ENCODE measurements at places on chromosomes 1 and 21.

DNA sequence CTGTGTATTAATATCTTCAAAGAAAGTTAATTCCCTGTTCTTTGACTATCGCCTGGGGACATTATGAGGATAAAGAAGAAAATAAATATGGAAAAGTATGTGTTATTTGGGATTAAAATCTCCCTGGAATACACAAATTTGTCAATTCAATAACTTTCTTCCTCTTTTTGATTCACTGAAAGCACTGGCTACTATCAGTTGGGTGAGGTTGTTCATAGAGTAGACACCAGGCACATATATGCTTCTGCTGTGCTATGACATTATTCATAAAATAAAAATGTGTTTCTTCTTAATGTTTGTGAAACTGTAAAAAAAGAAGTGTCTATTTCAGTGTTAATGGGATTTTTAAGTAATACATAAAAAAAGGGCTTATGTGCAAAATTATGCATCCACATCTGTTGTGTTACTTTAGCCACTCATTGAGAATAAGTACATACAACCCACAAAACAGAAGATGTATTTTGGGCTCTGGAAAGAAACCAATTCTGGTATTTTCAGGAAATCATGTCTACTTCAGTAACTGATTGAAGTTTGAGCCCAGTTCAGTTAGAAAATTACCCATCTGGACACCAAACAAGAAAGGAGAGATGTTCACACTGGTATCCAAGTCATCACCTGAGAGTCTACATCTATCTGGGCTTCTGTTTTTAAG is 169.4 kb downstream of the GABPA start:
- no peak for DNase-seq

GRCh38 chr21:33864150-33864549 is 51.5 kb downstream of the ATP5PO start:
- no peak for DNase-seq

DNA sequence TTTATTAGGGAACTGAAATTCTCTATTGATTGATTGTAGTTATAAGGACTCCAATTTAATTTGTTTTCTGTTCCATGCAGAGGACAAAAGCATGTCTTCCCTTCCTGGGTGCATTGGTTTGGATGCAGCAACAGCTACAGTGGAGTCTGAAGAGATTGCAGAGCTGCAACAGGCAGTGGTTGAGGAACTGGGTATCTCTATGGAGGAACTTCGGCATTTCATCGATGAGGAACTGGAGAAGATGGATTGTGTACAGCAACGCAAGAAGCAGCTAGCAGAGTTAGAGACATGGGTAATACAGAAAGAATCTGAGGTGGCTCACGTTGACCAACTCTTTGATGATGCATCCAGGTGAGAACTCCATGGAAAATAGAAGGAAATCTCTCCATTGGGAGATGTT is 1.5 kb downstream of the SETDB1 start:
- no peak for DNase-seq

- no peak for DNase-seq
Measured at GRCh38 chr1:45840704-45841103, 37.3 kb downstream of the MAST2 start.

DNA sequence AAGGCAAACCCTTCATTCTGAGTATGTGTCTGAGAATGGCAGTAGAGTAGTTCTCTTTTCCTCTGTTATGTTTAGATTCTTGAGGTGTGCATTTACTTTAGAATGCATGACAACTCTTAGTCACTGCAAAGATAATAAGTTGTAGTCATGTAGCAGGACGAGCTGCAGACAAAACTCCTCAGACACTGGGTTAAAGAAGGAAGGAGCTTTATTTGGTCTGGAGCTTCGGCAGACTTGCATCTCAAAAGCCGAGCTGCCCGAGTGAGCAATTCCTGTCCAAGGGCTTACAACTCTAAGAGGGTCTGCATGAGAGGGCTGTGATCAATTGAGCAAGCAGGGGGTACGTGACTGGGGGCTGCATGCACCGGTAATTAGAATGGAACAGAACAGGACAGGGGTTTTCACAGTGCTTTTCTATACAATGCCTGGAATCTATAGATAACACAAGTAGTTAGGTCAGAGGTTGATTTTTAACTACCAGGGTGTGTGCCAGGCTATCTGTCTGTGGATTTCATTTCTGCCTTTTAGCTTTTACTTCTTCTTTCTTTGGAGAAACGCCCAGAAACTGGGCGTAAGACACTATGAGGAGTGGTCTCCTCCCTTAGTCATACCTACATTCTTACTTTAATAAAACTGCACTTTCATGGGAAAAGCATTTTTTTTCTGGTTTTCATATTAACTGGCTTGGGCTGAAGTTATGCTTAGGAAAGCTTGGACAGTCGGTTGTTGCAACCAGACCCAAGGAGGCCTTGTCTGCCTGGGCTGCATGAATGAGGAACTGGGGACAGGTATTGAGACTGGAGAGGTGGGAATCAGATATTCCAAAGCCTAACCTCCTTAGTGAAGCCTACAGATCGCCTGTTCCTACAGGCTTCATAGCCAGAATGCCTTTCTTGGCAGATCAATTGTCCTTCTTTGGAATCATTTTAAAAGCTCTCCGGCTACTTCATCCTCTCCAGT is 115.1 kb downstream of the RHOU start:
- no peak for DNase-seq

DNA sequence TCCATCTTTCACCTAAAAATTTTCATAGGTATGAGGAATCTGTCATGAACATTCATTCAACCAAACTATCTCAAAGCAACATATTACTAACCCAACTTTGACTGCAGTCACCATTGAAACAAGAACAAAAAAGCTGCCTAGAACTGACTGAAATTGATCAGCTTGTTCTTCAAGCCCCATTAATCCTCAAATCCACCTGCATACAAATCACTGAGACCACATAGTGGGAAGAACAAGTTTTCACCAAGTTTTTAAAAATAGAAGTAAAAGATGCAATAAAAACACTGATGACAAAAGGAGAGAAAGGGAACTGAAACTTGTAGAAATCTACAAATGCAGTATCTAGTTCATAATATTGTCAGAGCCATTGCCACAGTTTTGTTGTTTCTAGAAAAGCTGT is 6.1 kb downstream of the SORT1 start:
- no peak for DNase-seq

DNA sequence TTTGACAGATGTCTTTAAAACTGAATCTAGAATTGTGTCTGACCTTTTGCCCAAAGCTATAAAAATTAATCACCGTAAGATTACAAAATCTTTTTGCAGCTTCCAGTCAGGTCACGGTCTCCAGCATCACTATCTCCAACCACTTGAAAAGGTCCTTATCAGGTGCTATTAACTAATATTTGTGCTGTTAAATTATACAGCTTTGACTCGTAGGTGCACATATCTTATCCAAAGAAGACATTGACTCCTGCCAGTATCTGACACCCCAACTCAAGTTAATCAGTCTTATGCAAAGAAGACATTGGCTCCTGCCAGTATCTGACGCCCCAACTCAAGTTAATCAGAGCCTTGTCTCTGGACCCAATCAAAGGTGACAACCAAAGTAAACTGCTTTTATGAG is 19.9 kb upstream of the LYPD8 start:
- DNase-seq, result no peak

DNA sequence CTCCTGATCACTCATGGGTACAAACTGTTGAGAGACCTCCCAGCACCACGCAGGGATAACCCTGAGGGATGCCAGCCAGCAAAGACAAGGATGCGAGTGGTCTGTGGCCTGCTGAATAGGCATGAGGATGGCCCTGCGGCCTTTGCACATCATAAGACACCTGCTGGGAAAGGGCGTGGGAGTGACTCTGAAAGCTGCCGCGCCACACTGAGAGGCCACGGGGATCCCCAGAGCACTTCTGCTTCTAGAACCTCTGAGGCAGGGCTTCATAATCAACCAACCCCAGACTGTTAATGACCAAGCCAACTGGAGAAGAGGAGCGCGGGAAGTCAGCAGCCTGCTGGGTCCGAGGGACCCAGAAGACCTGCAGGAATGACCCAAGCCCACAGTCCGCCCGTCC is 73.8 kb downstream of the SH3BGR start:
- DNase-seq, result no peak

- peak; percentile 80 for DNase-seq
Measured at GRCh38 chr1:151251656-151252470, 2.7 kb upstream of the PSMD4 start.

GRCh38 chr1:200445213-200445612 is 35.4 kb upstream of the ZNF281 start:
- DNase-seq, result no peak

DNA sequence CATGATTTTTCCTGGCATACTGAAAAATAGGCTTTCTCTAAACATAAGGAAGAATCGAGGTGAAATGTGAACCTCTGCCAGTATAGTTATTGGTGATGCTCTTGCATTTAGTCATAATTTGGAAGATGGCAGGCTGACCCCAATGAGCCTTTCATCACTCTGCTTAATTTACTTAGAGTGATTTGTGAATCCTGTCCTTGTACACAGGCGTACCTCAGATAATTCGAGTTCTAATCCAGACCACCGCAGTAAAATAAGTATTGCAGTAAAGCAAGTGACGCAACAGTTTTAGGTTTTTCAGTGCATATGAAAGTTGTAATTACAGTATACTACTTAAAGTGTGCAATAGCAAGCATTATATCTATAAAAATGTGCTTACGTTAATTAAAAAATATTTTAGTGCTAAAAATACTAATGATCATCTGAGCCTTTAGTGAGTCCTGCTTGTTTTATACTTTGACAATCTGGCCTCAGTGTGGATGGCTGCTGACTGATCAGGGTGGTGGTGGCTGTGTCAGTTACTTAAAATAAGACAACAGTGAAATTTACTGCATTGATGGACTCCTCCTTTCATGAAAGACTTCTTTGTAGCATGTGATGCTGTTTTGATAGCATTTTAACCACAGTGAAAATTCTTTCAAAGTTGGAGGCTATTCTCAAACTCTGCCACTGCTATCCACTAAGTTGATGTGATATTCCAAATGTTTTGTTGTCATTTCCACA is 1.7 kb downstream of the PKNOX1 start:
- peak; percentile 25 for DNase-seq

DNA sequence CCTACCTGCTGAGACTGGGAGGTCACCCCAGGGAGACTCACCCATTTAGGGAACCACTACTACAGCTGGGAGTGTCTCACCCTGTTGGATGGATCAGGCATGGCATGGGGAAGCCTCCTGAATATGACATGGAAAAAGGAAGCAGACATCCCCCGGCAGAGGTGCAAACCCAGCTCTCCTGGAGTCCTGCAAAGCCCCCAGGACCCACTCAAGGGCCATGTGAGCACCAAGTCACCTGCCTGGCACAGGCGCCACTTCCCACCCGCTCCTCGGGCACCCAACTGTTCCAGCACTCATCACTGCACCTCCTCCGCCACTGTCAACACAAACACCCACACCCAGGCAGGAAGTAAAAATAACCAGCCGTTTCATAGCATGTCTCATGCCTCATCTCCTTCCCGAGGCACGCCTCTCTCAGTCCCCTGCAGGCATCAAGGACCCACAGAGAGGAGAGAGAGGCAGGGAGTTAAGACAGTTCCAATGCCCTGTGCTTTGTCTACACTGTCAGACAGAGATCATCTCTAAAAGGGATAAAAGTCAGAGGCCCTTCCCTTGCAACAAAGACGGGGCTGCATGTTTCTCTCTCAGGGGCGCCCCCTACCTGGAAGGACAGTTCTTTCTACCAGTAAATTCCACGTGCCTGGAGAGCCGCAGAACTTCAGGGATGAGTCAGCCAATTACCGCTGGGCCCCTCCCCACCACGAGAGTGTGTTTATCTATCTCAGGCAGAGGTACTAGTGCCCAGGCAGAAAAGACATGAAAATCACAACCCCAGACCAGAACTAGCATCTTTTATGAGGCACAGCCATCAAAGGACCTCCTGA is 150.1 kb upstream of the SOD1 start:
- DNase-seq, result no peak

DNA sequence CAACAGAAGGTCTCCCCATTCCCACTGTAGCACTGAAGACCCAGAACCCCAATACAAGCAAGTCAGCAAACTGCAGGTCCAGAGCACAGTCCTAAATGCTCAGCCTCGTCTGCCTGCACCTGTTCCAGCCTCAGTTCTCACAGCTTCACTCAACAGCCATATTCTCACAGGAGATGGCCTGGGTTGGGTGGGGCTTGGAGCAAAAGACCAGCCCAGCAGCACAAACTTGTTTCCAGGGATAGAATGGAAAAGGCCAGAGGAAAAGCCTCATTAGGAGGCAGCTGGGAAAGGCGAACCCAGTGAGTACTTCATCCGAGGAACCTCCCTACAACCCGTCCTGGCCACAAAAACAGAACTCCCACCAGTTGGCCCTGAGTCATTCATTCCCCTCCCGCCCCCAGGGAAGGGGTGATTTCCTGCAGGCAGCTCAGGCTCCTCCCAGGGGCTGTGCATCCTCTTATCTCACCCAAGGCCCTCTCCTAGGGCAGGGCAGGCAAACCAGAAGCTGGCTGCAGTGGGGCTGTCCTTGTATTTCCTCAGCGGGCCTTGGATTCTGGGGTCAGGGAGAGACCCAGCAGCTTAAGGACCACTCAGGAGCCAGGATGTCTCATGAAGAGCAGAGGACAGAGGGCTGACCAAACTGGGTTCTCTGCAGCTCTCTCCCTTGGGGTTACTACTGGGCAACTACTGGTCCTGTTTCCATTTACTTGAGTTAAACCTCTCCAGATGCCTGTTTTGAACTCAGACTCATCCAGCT is 7.4 kb upstream of the MPL start:
- DNase-seq, result no peak

GRCh38 chr21:46021398-46021797 is 39.8 kb downstream of the COL6A1 start:
- DNase-seq, result no peak

DNA sequence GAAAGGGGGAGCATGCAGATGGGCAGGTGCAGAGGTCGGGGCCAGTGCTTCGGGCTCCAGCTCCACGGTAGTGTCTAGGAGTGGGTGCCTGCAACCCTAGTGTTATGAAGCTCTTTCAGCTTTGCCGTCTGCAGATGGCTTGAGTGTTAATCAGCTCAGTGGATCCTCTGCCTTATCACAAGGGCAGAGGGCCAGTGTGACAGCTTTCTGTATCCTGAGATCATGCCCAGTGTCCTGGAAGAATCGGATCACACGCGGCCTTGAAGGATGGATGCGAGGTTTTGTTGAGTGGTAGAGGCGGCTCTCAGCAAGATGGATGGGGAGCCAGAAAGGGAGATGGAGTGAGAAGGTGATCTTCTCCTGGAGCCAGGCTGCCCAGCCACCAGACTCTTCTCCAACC is 25.5 kb upstream of the C1orf146 start:
- no peak for DNase-seq
